ENCODE measurements at places on chromosomes 11 and 22.

- no peak for DNase-seq
Observed at GRCh38 chr11:12716816-12717215, 42.6 kb downstream of the TEAD1 start.

DNA sequence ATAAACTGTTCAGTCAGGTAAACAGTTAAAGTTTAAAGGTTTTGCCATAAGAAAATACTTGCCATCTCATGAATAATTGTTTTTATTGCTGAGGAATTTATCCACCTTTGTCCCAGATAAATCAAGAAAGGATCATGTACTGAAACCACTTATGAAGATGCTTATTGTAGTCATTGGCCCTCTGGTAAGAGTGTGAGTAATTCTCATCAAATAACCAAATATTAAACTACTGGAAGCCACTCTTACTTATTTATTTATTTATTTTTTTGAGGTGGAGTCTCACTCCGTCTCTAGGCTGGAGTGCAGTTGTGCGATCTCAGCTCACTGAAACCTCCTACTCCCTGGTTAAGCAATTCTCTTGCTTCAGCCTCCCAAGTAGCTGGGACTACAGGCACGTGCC is 35.1 kb downstream of the TMEM135 start:
- DNase-seq = no peak

DNA sequence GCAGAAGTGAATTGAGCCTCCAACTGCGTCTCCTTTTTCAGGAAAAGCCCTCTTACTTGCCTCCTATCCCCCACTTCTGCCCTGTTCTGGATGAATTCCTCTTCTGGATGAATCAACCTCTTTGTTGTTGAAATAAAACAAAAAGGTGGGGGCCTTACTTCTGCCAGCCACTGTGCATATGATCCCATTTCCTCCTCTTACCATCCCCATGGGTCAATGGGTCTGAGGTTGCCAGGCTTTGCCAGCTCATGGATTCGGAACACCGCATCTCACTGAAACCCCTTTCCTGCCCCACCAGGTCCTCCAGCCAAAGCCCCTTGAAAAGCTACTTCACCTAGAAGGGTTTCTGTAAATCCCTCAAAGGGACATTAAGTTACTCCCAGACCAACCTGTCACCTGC is 3.7 kb upstream of the CHST1 start:
- DNase-seq = no peak

DNA sequence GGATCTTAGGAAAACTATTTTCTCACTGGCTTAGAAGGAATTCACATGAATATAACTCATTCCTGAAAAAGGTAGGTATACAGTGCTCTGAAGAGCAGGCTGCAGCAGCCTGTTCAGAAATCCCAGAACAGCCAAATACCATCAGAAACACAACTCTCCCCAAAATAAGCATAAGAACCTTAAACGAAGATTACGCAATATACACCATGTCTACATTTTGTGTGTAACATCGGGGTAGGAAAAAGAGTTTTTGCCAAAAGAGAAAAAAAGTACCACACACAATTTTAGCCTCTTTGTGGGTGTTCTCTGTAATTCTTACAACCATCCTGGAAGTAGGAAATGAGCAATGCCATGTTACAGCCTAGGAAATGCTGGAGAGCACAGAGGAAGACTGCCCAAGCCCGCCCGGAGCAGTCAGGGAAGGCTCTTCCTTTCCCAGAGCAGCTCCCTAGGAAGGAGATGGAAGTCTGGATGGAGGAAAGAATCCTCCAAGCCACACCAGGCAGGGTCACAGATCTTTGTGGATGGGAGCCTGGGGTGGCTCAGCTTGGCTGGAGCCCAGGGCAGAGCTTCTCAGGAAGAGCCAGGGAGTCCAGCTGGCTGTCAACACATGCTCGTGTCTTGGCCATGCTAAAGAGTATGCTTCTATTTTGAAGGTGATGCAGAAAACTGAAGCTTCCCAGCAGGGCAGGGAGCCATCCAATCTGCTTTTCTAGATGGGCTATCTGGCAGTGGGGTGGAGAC is 49.7 kb upstream of the ARFGAP3 start:
- no peak for DNase-seq

DNA sequence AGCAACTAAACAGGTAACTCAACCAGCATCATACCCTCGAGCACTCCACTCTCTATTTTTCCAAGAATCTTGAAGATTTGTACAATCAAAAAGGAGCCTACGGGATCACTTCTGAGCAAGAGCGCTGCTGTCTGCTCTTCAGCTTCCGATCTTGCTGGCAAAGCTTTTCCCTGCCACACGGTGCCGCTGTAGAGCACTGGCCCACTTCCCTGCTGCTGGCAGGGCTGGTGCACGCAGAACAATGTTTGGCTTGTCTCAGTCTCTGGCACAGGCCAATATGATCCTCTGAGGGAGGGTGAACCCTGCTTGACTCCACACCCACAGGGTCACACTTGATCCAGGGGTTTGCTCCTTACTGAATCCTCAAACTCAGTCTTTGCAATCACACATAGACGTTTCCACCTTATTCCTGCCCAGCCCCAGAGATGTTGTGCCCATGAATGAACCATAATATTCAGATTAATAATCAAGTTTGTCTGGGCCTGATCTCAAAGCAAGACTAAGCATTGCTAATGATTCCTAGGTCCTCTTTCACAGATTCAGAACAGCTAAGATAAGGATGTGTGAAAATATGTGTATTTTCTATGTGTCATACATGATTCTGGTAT is 536.6 kb downstream of the SOX6 start:
- DNase-seq = no peak

- DNase-seq = no peak
Observed at GRCh38 chr11:15725246-15725645, 610.5 kb downstream of the INSC start.

- no peak for DNase-seq
Observed at GRCh38 chr22:29786031-29786430, 18.9 kb downstream of the UQCR10 start.

DNA sequence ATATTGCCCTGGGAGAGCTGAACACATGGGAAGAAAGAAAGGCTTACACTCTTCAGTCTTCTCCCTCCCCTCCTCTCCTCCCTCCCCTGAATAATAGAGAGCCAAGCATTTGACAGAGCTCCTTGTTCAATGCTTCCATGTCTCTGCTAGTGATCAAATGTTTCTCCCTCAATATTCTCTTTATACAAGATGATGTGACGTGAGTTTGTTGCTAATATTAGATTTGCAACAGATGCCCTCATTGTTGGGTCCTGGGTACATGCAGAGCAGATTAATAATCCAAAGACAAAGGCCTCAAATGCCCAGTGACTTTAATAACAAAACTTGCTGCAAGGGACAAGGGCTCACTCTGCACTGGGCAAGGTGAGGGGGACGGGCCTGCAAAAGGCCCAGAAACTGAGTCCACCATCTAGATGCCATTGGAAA is 7.1 kb upstream of the ENDOD1 start:
- DNase-seq = no peak

GRCh38 chr11:12744826-12745502 is 70.7 kb downstream of the TEAD1 start:
- no peak for DNase-seq

DNA sequence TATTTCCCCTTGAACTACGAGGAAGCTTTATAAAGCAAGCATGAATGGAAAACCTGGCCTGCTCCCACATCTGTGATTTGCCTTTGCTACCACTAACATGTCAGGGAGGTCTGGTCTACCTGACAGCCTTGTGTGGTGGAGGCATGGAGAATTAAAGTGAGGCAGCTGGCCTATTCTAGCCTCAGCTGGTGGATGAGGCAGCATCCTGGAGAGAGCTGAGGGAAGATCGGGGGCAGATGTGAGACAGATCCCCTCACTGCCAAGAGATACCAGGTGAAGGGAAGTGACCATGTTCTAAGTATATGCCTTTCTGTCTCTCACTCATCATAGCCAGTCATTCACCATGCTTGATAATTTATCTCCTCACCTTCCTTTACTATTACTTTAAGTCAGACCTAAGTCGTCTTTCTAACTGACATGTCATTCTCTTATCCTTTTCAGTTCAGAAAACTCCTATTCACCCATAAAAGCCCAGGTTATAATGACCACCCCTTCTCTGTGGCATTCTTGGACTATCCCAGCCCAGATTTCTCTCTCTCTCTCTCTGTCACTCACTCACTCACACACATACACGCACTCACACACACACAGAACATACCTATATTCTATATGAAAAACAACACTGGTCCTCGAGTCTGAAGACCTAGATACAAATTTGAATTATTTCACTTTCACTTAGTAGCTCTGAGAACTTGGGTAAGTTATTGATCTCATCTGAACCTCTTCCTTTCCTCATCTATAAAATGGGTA is 90.7 kb downstream of the CSNK2A3 start:
- no peak for DNase-seq

DNA sequence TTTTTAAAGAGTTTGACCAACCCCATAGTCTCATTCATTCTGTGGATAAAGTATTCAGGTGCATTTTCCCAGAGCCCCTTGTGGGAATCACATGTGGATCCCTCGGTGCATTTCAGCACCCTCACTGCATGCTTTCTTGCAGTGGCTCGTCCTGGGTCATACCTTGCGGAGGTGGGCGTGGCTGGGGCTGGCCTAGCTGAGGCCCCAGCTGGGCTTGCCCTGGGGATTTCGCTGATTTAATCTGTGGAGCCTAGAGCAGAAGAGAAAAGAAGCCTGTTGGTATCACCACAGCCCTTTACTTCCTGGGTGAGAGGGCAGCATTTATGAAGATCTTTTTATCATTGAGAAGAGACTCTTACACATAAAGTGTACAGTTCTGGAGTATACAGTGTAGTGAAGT is 53.1 kb downstream of the FBXO7 start:
- no peak for DNase-seq

DNA sequence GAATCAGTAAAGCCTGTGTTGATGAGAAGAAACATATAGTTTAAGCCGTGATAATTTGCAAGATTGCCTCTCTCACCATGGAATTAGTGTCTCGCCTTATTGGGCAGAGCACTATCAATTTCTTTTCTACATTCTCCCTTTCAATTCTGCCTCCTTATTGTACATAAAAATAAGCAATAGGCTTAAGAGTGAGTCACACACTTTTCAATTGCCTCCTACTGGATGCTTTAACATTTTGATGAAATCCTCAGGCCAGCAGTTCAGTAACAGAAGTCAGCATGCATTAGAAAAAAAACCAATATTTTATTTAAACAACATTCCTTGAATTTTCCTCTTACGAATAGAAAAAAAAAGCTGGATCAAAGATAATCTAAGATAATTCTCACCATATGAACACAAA is 33.8 kb upstream of the VWA5A start:
- no peak for DNase-seq

GRCh38 chr11:80365980-80366379 is 925.1 kb upstream of the TENM4 start:
- DNase-seq = no peak

DNA sequence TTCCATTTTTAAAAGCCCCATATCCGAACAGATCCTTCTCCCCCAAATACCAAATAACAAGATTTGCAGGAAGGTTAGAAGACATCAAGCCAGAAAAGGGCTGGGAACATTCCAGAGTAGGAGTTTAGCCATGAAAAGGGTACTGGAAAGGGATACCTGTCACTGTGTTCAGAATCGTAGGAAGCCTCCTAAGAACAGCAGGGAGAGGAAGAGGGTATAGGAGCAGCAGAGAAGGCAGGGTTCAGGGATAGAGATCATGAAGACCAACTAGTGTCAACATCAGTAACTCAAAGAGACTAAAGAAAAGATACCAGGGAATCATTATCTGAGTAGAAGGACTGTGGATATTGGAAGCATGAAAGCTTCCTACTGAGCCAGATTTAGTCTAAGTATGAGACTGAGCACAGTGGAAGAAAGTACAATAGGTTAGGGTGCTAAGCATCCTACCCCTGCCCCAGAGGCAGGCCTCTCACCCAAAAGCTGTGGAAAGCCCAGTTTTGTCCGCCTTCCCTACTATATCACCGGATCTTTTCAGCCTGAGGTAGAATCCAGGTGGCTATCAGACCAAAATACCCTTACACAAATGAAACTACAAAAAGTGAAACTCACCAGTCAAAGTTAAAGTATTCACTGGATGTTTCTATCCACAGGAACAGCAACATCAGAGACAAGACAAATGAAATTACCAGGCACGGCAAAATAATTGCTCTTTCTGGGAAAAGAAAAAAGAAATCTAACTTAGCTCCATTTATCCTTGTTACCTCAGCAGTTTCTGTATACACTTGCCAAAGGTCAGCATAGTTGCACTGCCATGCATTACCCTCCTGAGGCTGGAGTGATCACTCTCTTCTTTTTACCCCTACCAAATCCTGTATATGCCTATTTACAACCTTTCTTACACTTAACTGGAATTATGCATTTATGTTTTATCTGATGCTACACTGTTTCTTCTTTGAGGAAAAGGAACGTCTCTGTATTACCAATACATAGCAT is 16.7 kb downstream of the GDPD4 start:
- no peak for DNase-seq

- no peak for DNase-seq
Observed at GRCh38 chr11:101169944-101170343, 40.3 kb upstream of the PGR start.

DNA sequence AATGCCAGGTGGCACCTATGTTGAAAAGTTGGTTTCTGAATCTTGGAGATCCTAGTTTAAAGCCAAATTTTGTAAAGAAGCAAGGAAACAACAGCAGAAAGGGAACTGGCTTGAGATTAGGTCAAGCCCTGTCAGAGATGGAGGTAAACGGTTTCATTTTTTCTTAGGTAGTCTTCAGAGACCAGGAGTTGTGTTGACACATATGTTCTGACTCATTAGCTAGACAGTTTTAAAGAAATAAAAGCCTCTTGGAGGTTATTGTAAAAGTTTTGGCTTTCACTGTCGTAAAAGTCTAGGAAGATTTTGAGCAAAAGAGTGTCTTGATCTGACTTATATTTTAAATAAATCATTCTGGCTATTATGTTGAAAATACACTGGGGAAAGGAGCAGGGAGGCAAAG is 151.5 kb upstream of the CTSC start:
- DNase-seq = no peak

DNA sequence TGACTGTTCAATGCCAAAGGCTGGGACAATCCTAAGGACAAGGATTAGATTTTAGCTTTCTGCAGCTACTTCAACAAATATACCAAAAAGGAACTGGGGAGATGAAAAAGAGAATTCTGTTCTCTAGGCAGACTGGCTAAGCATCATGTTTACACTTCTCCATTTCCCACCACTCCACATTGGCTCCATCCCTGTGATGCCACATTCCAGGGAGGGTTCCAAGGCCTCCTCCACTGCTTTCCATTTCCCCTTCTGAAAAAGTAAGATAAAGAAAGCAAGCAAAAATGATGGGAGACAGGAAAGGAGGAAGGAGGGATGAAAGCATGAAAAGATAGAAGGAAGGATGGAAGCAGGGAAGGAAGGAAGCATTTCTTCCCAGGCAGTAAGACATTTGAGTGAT is 315.8 kb downstream of the BLID start:
- DNase-seq = no peak

- DNase-seq = no peak
Observed at GRCh38 chr11:4539603-4540219, 5.3 kb upstream of the OR52M1 start.

DNA sequence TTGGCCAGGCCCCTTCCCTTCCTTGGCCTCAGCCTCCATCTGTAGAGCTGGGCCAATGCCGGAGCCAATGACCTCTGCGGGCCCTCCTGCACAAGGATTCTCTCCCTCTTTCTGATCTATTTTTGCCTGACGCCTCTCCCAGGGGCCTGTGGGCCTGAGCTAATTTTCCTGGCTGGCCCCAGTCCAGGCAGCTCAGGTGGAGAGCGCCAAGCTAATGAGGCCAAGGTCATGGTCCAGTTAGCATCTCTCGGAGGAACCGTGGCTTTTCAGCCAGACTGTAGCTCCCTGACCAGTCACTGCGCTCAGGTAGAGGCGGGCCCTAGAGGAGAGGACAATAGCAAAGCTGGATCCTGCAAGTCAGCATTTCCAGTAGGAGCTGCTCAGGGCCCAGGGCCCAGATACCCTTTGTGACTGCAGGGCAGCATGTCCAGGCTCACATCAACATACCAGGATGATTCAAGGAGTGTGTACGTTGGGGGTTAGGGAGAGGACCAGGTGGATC is 43.5 kb downstream of the APOL3 start:
- no peak for DNase-seq
